Stimulated activated CD4-positive, alpha-beta T cell treated with anti-CD3 and anti-CD28 coated beads, Interleukin-15, amount 100 ng/mL, for 1 hour (primary cell): ENCODE measurements at places on chromosomes 3 and 15.

DNA sequence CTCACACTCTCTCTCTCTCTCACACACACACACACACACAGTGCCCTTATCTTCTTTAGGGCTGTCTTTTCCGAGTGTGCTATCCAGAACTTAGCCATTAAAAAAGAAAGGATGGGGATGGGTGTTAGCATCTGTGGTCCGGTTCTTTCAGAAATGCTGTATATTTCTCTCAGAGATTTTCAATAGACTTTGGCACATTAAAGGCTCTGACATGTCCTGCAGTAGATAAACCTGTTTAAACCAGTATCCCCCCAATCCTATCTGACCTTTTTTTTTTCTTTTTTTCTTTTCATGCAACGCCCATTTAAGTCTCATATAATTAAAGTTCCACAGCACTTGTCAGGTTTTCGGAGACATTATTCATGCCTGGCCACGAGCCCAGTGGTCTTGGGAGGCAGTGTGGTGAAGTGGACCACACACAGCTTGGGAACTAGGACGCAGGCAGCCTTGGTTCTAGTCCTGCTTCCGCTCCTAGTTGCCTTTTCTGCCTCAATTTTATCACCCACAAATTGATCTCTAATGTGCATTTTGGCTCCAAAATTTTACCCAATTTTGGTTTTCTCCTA, 13.3 kb downstream of the CAV3 start:
- no peak for DNase-seq

- no peak for DNase-seq
These were observed 27.1 kb upstream of the GABRG3 start for GRCh38 chr15:26943866-26944265.

- DNase-seq: no peak
These were observed at the start of gene MRAS for GRCh38 chr3:138347960-138348753. MRAS (plus strand) TSS chr3:138348579; CDS start chr3:138372884, 24,305 bp downstream.

GRCh38 chr15:69608661-69609060, 156.0 kb downstream of the RPLP1 start:
- DNase-seq: no peak

DNA sequence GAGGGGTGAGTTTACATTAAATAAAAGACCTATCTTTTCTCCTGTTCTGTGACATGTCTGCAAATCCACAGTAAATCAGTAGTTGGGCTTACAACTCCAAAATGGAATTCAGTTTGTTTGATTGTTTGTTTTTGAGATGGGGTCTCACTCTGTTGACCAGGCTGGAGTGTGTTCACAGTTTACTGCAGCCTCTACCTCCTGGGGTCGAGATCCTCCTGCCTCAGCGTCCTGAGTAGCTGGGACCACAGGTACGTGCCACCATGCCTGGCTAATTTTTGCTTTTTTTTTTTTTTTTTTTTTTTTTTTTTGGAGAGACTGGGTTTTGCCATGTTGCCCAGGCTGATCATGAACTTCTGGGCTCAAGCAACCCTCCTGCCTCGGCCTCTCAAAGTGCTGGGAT, 63.5 kb upstream of the ADPGK start:
- DNase-seq: no peak

DNA sequence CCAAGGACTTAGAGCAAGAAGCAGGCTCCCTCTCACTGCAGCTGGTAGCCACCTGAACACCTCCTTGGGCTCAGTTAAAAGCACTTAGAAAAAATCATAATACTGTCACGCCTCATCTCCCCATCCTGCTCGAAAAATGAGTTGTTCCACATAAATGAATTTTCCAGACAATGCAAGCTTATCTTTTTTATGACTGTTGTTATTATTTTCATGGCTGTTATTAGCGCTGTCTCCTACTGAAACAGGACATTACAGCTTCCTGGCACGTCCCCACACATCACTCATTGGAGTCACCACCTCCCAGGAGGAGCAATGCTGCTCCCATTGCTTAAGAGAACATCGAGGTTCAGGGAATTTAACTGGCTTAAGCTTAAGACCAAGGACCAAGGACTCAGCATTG, 26.5 kb downstream of the CCDC33 start:
- no peak for DNase-seq

GRCh38 chr15:48435321-48435720, 104.1 kb downstream of the DUT start:
- DNase-seq: no peak

DNA sequence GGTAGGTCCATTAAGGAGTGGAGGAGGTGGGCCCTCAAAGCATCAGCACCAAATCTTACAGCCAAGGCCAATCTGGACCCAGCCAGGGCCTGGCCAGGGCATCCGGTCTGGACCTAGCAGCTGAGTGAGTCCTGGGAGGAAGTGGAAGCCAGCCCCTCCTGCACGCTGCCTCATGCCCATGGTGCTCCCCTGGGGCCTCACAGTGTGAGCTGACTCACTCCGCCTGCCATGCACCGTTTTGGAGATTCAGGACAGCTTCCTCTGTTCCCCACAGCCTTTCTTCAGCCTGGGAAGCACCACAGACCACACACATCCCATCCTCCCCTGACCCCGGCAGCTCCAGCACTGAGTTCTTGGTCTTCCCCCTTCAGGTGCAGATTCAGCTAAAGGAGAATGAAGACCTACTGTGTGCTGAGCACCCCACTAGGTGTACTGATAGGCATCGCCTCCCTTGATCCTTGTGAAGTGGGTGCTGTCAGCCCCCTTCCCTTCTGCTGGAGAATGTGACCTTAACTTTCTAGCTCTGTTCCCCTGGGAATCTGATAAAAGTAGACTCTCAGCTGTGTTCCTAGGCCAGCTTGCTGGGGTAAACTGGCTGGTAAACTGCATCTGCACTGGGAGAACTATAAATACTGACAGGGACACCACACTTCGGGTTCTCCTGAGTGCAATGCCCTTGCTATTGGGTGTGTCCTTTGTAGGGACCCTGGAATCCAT, 36.8 kb upstream of the SEC13 start:
- DNase-seq: no peak

DNA sequence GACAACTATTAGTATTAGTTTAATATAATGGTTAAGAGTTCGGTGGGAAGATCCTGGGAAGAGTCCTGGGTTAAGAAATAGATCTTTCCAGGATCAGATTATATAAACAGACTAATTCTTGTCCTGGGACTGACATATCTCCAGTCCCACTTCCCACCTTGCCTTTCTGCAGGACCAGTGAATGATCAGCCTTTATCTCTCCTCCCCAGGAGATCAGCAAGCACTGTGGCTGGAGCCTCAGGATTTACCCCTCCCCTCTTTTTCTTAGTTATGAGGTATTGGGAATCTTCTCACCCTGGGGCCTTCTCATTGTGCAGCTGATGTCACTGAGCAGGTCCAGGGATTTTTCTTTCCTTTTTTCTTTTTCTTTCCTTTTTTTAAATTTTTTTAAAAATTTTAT, 135.7 kb upstream of the UMPS start:
- DNase-seq: no peak

DNA sequence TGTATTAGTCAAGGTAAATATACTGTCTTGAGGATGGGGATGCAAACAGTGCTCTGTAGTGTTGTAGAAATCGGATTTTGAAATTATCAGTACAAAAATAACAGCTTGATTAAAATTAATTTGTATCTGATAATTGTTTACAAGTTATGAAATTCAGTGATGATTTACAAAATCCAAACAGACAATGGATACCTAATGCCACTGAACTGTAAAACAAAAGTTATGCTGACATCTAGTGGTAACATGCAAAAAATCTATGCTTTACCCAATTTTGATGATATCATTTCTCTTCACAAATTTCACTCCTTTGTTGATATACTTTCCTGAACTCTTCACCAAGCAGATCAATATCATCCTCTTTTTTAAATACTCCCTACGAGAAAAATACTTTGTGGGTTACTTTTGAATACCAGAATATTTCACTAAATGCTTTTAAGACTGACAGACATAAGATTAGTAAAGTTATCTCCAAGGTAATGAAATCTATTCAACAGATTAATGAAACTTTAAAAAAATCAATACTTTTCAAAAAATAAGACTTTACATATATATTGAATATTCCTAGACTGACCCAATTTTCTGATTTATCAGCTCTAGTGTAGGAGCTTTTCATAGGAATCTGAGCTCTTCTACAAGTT, 36.0 kb downstream of the MNS1 start:
- no peak for DNase-seq

DNA sequence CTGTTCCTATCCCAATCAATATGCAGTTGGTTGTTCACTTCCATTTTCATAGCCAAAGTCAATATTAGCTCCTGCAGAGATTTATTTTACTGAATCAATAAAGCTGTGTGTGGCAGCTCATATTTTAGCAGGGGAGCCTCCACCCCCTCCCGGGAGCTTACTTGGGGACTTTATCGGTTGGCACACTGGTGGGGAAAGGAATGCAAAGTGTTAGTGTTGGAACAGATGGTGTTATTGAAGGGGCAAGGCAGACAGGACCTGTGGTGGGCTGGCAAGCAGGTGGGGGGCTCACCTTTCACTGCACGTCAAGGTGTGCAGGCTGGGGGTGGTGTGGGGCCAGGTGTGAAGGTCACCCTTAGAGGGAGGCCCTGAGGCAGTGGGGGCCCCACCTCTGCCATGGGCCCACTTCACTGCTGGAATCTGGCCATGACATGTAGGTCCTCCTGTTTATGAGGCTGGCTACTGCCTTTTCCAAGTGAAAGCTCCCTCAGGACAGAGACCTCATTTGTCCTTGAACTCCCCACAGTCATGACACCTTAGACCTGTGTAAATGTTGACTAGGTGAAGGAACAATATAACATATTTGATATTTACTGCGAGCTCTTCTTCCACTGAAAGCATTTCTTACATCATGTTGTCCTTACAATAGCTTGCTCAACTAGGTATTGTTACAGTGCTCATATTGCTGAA, 44.0 kb upstream of the SEC22A start:
- no peak for DNase-seq

GRCh38 chr3:142081178-142081577, 68.2 kb downstream of the TFDP2 start:
- DNase-seq: no peak

- no peak for DNase-seq
These were observed 72.4 kb downstream of the CHDH start for GRCh38 chr3:53773611-53774368.

- DNase-seq: no peak
These were observed 18.1 kb downstream of the CRYBG3 start for GRCh38 chr3:97839944-97840343.

GRCh38 chr3:169966951-169967915, 626 bp downstream of the SEC62 start:
- DNase-seq: peak; percentile 5

GRCh38 chr15:68231102-68231818, 1.7 kb upstream of the CLN6 start:
- DNase-seq: no peak

DNA sequence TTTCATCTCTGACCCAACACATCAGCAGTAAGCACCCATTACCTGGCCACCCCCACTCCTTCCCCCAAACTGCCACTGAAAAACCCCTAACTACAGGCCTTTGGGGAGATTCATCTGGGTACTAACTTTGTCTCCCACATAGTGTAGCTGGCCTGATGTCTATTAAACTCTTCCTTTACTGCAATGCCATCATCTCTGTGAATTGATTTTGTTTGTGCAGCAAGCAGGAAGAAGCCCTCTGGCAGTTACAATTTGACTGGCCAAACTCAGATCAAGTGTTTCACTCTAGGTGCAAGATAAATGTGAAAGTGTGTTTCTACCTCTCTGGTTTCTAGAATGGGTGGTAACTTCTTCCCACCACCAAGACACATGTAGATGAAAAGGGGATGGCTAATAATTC, 26.7 kb upstream of the OR5K4 start:
- no peak for DNase-seq

DNA sequence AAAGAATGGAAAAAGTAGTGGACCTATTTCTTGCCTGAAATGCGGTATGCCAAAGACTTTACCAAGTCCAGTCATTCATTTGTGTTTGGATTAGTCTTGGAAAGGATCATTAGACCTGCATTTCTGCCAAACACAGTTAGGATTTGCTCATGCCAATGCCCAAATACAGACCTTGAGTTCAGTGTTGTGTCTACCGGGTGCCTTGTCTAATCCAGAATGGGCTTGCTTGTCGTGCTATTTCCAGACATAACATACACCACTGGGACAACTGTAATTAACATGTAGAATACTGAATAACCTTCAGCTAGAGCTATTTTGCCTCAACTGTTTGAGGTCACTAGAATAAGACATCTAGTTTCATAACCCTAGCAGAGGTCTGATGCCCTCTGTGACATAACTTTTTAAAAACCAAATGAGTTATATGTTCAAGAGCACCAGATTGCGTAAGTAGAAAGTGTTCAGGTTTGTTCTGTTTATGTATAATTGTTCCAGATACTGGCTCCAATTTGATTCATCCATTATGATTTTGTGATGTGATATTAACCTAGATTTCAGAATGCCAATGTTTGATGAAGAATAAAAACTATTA, 145.3 kb upstream of the DPH6 start:
- DNase-seq: no peak

DNA sequence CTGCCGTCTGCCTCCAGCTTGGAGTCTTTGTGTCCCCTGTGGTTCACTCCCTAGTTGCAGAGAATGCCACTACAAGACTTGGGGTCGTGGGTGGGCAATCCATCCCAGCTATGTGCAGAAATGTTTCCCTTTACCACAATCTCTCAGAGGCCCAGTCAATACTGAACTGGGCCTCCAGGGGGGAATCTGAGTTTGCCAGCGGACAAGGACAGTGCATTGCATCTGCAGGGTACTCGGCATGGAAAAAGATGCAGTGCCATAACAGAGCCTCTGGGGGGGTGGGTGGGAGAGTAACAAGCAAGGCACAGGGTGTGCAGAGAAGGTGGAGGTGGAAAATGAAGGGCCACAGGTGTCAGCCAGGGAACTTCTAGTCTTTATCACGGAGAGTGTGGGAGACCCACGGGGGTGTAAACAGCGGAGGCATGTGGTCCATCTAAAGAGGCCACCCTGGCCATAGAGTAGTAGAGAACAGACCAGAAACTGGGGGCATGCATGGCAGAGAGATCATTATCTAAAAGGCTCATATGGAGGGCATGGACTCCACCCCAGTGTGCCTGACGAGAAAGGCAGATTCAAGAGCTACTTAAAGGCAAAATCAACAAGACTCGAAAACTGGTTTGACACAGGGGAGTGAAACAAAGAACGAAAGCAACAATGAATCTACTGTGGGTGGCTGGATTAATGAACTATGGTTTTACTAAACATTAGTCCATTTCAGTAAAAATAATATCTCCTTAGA, 182.4 kb downstream of the ANXA2 start:
- no peak for DNase-seq

DNA sequence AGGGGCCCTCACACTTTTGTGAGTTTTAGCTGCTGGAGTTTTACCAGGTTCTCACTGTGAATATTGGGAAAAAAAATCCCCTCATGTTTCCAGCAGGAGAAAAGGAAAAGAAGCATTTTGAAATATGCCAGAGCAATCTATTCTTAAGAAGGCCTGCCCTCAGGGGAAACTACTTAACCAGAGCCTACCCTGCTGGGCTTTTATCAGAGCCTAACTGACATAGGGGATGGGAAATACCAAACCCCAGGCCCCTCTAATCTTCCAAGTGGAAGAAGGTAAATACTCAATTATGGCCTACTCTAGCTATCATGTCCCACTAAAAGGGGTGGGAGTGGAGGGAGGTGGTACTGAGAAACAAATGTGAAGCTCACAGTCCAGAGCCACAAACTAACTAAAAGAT, 68.7 kb upstream of the NMNAT3 start:
- no peak for DNase-seq
